ENCODE measurements at places on chromosomes 12 and 14.

- DNase-seq: peak; percentile 4
Observed at GRCh38 chr12:68158432-68158831, 1.1 kb downstream of the IFNG start.

DNA sequence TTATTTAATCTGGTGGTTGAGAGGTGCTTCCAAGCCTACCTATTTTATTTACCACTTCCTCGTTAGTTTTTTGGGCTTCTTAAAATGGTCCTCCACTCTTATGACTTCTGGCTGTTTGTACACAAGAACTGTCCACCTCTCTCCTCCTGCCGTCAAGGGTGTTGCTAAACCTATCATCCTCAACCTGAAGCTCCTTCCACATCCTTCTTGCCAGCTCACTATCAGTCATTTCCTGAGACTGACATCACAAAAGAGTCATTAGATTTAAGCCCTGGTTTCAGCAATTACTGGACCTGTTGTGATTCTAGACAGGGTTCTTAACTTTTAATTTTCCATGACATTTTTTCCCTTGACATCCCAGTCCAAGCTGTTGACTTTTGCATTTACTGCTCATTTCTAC is 91.9 kb downstream of the BICD1 start:
- no peak for DNase-seq

DNA sequence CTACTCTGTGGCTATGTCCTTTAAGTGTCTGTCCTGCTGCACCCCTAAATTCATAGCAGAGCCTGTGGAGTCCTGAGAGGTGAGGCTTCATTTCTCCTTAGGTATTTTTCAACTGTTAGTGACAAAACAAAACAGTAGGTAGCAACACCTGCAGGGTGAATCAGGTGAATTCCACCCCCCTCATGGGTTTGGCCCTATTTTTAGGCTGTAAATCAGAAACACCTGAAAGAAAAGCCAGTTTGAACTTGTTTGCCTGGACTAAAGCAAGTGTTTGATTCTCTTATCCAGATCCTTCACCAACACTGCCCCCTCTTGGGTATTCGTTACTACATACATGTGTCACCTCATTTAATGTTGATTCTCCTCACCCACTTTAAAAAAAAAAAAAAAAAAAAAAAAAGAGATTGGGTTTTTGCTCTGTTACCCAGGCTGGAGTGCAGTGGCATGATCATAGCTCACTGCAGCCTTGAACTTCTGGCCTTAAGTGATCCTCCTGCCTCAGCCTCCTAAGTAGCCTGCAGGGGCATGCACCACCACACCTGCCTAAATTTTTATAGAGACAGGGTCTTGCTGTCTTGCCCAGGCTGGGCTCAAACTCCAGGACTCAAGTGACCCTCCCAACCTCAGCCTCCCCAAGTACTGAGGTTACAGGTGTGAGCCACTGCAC is 10.3 kb downstream of the TBPL2 start:
- DNase-seq: peak; percentile 70

DNA sequence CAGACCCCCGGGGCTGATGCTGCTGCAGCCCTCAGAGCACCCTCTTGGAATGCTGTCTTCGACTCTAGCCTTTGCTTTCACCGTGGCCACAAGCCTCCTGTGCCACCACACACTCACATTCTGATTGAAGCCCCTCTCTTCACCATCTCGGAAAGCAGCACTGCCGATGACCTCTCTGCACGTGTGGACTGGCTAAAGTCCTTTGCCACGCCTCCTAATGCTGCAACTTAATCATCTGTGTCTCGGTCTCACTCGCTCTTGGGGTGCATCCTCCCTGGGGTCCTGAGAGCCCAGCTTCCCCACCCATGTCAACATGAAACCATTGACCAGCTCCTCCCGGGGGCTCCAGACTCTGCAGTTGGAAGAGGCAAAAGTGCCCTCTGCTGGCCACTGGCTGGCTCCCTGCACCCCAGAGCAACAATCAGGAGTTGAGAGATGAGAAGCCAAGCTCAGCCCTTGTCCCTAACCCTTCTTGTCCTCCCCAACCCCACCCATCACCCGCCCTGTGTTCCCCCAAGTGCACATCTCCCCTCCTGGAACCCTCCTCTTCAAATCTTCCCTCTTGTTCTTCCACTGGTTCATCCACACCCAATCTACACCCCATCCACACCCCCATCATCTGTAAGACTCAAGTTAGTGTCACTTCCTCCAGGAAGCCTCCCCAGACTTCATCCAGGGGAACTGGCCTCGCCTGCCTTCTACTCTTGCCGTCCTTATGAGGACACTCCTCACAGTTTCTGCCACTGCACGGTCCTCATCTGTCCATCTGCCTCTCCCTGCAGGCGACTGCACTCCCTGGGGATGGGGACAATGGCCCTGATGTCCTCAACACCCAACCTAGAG is 23.6 kb upstream of the FAM181A start:
- DNase-seq: no peak

- DNase-seq: no peak
Observed at GRCh38 chr14:99703381-99703780, 19.3 kb downstream of the CYP46A1 start.

- DNase-seq: no peak
Observed at GRCh38 chr12:111204788-111205241, 164.1 kb downstream of the PHETA1 start.

DNA sequence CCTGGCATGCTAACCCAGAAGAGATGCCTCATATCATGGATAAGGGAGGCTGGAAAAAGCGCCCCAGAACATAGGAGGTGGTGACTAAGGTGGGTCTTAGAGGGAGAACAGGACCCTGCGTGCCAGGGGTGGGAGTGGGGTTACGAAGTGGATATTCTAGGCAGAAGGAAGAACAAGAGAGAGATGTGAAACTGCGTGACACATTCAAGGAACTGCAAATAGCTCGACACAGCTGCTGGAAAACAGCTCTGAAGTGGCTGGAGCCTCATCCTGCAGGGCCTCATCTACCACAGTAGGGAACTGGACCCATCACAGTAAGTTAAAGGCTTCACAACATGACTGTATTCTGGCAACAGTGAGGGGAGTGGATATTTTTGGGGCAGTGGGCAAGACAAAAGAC is 61.1 kb downstream of the RNF34 start:
- DNase-seq: no peak

DNA sequence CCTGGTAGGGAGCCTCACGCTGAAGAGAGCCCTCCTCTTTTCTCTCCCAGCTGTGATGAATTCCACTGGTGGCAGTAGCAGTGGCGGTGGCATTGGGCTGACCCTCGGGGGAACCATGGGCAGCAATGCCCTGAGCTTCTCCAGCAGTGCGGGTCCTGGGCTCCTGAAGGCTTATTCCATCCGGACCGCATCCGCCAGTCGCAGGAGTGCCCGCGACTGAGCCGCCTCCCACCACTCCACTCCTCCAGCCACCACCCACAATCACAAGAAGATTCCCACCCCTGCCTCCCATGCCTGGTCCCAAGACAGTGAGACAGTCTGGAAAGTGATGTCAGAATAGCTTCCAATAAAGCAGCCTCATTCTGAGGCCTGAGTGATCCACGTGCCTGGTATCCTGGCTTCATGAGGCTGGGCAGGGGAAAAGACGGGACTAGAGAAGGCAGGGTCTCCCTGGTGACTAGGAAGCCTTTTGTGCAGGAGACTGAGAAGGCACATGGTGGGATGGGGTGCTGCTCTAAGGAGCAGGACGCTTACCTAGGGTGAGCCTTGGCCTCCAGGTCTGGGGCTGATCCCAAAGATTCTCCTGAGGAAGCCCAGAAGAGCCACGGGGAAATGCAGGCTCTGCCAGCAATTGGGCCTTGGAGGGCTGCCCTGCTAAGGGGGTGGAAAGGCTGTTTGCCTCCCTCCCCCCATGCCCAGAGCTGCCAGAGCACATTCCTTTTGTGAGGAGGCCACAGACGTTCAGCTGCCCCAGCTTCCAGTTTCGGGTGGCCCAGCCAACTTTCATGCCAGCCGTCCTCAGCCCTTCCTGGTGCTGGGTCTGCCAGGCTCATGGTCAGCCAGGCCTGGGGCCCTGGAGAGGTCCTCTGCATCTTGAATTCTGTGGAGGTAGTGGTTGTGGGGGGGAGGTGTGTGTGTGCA is 15.8 kb downstream of the KRT7 start:
- no peak for DNase-seq

DNA sequence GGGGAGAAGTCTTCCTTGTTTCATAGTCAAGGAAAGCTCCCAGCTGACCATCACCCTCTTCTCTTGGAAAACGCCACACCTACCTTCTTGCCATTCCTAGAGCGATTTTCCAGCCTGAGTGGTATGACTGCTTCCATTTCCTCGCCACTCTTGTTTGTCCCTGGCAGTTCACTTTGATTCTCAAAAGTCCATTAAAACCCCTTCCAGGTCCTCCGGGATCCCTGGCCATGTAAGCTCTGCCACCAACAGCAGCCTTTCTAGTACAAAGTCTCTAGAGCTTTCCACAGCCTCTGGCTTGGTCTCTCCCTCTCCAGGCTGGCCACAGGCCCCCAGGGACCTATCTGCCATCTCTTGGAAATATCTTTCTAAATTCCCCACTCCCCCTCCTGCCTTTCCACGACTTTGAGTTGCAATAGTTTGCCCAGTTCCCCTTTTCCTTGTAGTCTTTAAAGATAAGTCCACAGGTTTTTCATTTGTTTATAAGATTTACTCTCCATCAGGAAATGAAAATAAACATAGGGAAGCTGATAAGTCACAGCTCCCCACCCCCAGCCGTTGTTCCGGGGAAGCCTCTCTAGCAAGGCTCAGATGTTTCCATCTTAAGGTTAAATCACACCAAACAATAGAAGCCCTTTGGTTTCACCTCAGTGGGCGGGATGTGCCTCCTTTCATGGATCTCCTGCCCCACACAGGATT is 42.9 kb upstream of the SINHCAF start:
- DNase-seq: no peak

GRCh38 chr14:80055667-80056496 is 155.4 kb downstream of the DIO2 start:
- peak; percentile 42 for DNase-seq

DNA sequence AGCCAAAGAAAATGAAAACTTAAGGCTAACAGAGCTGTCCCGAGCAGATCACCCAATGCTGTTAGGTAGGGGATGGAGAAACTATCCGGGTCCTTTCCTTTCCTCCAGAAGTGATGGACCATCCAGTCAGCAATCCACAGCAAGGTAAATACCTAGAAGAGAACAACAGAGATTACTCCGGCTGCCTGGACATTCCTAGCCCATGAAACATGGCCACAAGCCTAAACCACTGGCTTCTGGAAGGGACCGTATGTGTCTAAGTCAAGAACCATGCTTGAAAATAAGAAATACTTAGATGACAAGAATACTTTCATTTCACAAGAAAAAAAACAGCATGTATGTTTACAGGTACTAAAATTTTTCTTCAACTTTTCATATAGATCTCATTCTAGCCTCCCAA is 152.9 kb downstream of the SLC41A2 start:
- DNase-seq: no peak

- DNase-seq: no peak
Observed at GRCh38 chr12:124618291-124618902, 51.0 kb upstream of the NCOR2 start.

GRCh38 chr12:69570545-69571399 is 14.5 kb upstream of the CCT2 start:
- peak; percentile 65 for DNase-seq

DNA sequence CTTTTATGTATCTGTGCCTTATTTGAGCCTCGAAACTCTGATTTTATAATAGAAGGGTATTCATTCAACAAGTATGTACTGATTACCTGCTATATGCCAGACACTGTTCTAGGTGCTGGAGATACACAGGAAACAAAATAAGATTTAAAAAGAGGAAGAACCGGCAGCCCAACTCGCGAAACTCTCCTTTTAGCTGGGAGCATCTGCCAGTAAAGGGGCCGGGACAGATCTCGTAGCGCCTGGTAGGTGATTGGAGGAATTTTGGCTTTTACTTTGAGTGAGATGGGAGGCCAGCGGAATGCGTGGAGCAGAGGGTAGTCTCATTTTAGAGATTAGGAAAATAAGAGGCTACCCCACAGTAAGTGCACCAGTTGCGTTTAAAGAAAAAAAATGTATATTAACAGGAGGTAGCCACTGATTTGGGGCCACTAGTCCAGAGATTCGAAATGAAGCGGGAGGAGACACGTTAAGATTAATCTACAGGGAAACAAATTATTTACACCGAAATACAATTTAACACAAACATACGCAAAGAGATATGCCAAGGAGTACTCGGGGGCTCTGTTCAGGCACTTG is 520 bp upstream of the MON2 start:
- no peak for DNase-seq

- no peak for DNase-seq
Observed at GRCh38 chr12:14936224-14936861, 2.0 kb downstream of the ERP27 start.

- peak; percentile 95 for DNase-seq
Observed at GRCh38 chr14:103121846-103122584, 1.2 kb upstream of the TNFAIP2 start.

GRCh38 chr12:58576916-58577315 is 343.4 kb downstream of the LRIG3 start:
- DNase-seq: no peak

GRCh38 chr12:12689647-12690300 is 6.2 kb downstream of the GPR19 start:
- no peak for DNase-seq

- peak; percentile 44 for DNase-seq
Observed at GRCh38 chr12:132543298-132544079, 53.5 kb downstream of the FBRSL1 start.
